Stimulated activated naive CD4-positive, alpha-beta T cell (primary cell): ENCODE measurements at places on chromosomes 4 and X.

- DNase-seq = no peak
Observed at GRCh38 chr4:161457906-161458305, 705.9 kb downstream of the FSTL5 start.

- DNase-seq = no peak
Observed at GRCh38 chr4:166726832-166727231, 507.5 kb downstream of the SPOCK3 start.

DNA sequence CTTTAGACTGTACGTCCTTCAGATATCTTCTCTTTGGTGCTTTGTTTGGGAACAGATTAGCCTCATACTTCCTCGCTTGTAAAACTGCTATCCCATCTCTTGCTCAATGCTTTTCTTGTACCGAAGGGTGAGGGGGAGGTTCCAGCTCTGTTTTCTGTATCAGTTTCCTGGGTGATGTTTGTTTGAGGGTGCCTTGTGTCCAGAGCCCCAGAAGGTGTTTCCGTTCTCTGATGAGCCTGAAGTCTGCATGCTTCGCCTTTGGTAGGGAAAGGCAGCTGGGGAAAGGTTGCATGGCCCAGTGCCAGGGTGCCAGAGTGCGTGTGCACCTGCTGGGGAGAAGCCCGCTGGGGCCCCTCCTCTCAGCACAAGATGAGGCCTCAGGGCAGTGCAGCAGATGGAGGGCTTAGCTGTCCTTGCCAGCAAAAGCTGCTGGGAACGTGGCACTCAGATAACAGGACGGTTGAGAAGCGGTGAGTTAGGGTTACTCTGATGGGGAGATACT is 73.7 kb downstream of the TBL1X start:
- no peak for DNase-seq

DNA sequence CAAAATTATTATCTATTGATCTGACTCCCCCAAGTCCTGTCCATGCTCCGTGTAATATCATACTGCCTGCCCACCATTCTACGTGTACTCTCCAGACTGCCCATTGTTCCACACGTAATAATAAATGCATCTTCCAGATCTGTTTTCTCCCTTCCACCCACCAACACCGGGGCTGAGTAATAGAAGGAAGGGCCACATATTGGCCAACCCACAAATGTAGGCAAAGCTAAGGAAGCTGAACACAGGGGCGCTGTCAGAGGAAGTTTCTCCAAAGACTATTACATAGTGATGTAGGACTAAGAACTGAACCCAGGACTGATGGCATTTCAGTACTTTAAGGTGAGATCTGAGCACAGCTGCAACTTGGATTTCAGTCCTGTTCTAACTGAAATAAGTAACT is 135.8 kb upstream of the GUCY1A1 start:
- DNase-seq = no peak

- DNase-seq = no peak
Observed at GRCh38 chr4:6578221-6578620, 3.2 kb downstream of the MAN2B2 start.

- no peak for DNase-seq
Observed at GRCh38 chrX:129690435-129690834, 35.7 kb upstream of the APLN start.

DNA sequence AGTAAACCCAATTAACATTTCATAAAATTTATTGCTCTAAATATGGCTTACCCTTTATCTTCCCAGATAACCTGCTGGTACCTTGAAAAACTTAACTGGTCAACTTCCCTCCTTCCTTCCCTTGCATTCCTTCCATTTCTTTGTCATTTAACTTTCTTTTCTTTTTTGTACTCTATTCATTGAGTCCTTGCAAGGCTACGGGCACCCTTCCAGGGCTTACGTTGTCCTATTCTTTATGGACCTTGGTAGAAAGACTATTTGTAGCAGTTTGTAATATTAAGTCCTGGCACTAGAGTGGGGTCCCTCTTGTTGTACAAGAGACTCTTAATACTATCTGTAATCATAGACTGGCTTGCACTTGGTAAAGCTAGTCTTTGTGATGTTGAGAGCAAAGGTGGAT is 8.0 kb upstream of the GATB start:
- DNase-seq = no peak

GRCh38 chr4:27412613-27413012 is 552.0 kb downstream of the STIM2 start:
- no peak for DNase-seq

DNA sequence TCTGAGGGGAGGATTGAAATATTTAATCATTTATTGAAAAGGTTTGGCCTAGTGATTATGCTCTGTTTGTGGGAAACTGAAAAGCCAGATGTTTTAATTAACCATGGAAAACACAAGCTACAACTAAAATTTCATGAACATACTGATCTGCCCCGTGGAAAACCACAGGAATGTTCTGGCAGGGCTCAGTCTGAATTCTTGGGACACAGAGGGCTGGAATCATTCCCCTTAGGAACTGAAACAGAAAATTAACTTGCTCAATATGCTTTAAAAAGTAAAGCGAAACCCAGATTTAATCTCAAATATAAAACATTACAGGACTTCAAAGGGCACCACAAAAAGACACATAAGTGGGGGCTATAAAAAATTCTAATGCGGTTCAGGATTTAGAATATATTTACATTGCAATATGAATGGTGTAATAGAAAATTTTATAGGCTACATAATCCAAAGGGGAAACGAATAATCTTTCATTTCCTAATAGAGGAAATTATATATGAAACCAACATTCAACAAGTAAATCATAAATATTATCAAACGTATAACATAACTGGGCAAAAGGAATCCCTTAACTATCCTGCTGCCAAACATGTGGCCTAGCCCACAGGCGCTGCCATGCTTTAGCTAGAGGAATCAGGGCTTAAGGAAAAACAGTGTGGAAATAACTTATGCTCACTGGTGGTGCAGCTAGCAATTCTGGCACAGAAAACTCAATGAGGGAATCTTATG is 70.9 kb downstream of the APBB2 start:
- no peak for DNase-seq

DNA sequence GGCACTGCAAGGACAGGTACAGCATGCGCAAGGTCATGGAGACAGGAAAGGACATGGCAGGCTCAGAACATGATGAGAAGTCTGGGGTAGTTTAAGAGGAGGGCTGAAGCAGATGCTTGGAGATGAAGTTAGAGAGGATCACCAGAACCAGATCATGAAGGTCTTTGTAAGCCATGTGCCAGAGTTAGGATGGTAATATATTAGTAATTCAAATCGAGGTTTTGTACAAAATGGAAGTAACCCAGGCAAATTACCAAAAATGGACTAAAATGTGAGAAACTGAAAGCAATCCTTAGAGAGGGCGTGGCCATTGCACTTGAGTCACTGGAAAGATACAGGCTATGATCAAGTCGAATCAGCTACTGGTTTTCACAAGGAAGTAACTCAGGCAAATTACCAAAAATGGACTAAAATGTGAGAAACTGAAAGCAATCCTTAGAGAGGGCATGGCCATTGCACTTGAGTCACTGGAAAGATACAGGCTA is 13.5 kb downstream of the RXFP1 start:
- DNase-seq = no peak

DNA sequence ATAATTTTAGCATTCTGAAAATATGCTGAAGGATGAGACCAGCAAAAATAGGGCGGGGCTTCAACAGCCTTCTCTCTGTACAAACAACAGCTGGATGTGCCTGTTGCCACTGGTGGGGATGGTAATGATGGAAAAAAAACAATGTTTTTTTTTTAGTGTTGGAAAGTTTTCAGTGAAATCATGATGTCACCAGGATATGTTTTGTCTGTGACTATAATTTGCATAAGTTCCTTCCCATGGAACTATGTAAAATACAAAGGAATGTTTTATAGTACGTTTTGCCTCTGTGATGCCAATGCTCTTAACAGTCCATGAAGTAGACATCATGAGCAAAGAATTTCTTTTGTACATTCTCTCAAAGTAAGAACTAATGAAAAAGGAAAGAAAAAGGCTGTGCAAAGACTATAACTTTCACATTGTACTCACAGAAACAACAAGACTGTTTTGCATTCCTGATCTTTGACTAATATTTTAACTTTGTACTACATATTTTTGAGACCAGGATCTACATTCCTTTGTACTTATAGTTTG is 589.7 kb downstream of the SPRY1 start:
- DNase-seq = no peak
